Astrocyte (in vitro differentiated cells and primary cell): ENCODE measurements at places on chromosomes 6 and 20.

GRCh38 chr6:152572338-152573088 is 64.6 kb downstream of the SYNE1 start:
- peak; percentile 33 for DNase-seq

GRCh38 chr20:58310291-58310782 is 822 bp downstream of the RAB22A start:
- peak; percentile 8 for DNase-seq

- DNase-seq, result peak; percentile 4
Measured at GRCh38 chr6:148803979-148804378, 57.1 kb downstream of the UST start.

GRCh38 chr20:42192321-42192720 is 574.1 kb upstream of the CHD6 start:
- DNase-seq, result no peak

- DNase-seq, result no peak
Measured at GRCh38 chr6:65110031-65110430, 597.0 kb downstream of the EYS start.

DNA sequence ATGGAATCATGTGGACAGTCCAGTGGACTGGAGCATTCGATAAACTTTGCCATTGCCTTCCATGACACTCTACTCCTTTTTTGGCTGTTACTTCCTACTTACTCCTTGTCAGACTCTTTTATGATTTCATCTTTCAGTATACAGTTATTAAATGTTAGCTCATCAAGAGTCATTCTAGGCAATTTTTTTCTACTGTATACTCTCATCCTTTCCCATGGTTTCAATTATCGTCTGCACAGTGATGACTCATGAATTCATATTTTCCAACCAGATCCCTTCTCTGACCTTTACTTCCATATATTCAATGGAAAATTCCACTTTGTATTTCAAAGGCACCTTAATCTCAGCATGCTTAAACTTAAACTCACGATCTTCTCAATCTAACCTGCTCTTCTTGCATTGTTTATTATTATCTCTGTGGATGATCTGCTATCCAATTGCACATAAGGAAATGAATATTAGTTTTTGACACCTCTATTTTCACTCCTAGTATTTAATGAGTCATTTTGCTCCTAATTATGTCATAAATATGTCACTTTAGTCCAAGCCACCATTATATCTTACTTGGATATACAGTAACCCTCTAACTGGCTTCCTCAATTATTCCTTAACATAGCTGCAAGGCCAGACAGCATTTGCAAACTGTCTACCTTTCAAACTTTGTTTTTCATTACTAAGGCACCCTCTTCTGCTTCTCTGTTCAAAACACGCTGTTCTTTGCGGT is 427.5 kb downstream of the PHF3 start:
- peak; percentile 5 for DNase-seq

- DNase-seq, result no peak
Measured at GRCh38 chr6:21213492-21213891, 380.1 kb upstream of the SOX4 start.

DNA sequence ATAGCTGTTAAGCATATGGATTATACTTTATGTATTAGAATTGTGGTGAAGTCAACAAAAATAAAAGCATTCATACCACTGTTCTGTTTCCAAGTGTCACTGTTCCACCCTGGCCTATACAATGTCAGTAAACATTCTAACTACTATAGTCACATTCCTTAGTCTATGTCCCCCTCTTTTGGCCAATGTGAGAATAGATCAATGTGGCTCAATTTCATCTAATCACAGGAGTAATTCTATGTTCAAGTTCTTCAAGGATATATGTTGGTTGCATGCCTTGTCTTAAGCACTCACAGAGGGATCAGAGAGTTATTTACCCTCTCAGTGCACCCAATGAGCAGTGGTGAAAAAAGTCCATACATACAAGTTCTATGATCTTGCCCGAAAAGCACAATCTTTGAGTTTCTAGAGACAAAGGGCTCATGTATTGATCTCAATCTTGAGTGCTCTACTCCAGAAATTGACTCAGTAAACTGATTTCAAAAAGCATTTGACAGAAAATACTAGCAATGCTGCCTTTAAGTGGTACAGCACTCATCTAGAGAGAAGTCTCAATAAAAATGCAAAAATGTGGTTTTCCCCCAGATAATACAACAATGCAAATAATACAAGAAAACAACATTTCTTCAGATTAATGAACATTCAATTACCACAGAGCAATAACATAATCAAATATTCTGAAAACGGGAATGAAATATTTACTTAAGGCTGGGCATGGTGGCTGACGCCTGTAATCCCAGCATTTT is 16.5 kb downstream of the SMLR1 start:
- peak; percentile 19 for DNase-seq

- DNase-seq, result no peak
Measured at GRCh38 chr6:67757465-67758033, 877.5 kb upstream of the ADGRB3 start.

DNA sequence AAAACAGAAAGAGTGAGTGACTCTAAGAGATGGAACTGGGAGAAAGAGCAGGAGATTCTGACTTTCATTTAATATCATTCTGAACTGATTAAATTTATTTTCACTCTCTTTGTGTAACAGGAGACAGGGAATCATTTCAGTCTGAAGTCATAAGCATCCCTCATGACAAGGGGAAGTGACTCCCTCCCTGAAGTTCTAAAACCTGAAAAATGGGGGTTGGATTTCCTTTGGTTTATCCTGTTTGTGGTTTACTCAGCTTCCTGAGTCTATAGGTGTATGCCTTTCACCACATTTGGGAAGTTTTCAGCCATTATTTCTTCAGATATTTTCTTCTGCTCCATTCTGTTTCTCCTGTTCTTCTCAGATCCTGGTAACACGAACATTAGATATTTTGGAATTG is 3.4 kb upstream of the FKBP1A start:
- no peak for DNase-seq

GRCh38 chr20:58512808-58513552 is 2.2 kb downstream of the APCDD1L start:
- peak; percentile 41 for DNase-seq

- DNase-seq, result no peak
Measured at GRCh38 chr6:33688006-33688405, 23.5 kb downstream of the UQCC2 start.

DNA sequence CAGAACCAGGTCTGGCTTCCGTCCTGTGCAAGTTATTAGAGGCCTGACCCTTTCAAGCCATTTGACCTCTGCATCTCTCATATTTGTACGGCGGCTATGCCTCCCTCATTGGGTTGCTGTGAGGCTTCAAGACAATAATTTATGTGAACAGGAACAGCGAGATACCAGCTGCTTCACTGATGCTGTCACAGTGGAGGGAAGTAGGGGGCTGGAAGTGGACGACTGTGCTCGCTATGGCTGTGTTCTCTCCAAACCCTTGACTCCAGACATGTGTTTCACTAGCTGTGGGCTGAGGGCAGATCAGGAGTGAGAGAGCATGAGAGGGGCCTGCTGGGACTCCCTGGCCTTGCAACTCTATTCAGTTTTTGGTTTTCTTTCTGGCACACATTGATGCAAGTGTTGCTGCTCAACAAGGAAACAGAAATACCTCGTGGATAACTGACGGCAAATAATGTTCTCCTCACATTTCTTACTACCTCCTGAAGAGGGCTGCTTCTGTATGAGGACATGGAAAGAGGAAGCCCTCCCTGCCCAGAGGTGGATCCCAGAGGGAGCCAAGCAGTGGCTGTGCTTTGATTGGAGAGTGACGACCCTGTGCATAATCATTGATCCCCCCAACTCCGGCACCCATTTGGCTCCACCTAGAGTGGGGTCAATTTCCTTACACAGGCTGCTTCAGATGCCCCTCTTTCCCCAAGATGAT is 34.7 kb upstream of the SCP2D1 start:
- DNase-seq, result no peak

DNA sequence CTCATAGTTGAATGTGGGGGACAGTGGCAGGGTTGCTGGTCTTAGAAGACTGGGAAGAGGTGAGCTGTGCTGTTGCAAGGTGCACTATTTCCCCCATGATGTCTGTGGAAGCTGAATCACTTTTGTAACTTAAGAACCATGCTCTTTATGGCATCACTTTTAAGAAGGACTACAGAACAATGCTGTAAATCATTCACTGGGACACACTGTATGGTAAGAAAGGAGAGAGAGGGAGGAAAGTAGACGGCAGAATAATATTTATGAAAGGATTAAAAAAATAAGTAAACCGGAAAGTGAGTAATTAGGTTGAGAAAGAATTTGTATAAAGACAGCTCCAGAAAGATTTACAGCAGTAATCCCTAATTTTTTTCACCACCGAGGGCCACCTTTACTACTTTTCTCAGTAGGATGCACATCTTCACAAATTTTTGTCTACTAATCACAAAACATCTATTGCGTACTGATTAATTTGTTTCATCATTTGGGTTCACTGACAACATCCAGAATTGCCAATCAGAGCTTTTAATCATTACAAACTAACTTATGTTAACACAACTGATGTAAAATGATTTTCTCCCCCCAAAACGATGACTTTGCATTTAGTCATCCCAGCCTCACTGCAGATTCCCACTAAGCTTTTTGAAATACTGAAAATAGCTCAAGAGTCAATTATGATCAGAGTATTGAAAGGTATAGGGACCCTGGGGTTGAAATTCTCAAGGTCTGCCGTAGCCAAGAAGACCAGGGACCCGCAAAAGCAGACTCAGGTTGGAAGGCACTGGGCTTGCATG is 560.7 kb upstream of the NOX3 start:
- DNase-seq, result no peak

DNA sequence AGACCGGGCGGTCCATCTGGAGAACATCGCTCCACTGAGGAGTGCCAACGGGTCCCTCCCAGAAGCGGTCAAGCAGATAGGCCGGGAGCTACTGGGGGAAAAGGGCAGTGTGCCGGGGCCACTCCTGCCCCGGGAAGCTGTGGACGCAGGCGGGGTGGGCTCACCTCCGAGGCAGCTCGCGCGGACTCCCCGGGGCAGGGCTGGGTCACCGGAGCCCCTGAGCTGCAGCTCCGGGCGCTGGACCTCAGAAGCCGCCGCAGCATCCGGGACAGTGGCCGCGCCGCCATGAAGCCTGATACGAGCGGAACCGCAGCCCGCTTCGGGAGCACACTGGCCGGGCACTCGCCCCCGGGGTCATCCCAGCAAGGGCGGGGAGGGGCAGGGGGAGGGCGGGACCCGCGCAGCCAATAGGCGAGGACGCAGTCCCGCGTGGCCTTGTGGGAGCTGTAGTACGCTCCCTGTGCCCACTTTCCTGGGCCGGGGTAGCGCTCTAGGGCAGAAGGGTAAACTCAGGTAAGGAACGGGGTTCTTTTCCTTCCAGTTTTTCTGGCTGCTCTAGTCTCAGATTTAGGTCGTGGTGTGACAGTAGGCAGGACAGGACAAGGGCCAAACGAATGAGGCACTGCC is at the start of gene MOCS1:
TSS of gene MOCS1 (minus strand) at position 332 of the 627 bp plus-strand sequence. CDS start at position 287, 45 bp downstream.
- peak; percentile 35 for DNase-seq

GRCh38 chr6:2986722-2987221 is 12.9 kb upstream of the NQO2 start:
- peak; percentile 90 for DNase-seq

- peak; percentile 30 for DNase-seq
Measured at GRCh38 chr20:53205046-53205445, 232.9 kb downstream of the TSHZ2 start.

DNA sequence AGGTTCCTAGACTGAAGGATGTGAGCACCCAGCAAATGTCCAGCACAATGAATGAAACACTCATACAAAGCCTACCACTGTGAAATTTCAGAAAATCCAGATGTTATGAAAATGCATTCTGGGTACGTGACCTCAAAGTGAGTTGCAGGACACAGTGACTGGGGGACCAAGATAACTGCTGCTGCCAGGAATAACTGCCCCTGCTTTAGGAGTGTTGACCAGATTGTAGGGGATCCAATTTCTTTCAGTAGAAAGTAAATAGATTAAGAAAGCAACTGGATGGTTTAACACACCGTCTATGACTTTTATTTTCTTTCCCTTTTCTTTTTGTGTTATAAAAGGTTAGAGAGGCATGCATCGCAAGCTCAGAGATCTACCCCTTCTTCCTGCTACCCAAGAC is 29.5 kb downstream of the MYLK4 start:
- no peak for DNase-seq

DNA sequence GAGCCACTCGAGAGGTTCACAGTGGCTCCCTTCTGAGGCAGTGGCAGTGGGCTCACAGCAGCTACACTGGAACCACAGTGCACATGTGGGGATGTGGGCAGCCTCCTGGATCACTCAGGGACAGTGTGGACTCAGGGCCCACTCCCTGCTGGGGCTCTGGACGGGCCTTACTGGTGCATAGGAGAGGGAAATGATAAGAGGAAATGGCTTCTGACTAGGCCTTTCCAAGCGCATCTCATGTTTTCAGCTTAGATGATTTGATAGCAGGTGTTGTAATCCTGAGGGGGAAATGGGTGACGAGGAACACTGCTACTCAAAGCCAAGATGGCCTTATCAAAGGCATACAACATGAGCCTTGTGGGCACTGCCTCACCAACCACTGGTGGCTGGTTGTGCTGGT is 44.0 kb downstream of the PANK2 start:
- no peak for DNase-seq

DNA sequence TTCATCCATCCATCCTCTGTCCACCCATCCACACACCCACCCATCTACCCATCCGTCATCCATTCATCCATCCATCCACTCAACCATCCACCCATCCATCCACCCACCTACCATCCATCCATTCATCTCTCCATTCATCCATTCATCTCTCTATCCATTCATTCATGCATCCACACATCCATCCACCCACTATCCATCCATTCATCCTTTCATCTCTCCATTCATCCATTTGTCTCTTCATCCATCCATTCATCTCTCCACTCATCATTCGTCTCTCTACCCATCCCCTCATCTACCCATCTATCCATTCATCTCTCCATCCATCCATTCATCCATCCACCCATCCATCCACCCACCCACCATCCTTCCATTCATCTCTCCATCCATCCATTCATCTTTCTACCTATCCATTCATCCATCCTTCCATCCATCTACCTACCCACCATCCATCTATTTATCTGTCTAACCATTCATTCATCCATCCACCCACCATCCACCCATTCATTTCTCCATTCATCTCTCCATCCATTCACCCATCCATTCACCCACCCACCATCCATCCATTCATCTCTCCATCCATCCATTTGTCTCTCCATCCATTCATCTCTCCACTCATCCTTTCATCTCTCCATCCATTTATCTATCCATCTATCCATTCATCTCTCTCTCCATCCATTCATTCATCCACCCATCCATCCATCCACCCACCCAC is 275.4 kb downstream of the TAF4 start:
- DNase-seq, result no peak

DNA sequence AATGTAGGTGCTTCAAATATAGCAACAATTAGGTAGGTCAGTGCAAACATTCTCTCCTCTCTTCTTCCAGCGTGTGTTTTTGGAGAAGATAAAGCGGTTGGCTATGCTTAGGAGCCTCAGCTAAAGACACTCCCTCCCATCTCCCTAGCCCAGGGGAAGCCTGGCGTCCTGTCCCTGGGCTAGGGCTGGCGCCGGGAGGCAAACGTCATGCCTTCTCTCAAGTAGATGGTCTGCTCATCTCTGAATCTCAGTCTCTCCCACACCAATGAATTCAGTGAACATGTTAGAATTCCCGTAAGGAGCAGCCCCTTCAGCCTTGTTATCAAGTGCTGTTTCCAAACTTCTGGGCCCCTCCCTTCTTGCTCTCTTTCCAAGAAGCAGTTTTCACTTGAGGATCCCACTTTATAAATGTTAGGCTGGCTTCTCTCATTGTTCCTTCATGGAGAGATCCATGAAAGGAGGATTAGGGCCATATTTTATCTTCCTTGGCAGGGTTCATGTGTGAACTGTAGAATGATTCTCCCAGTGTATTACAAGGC is 142.8 kb downstream of the CLIC5 start:
- no peak for DNase-seq
